ENCODE measurements at places on chromosomes 4 and X. TPM values are rescaled to one million over a fixed set of nuclear protein-coding genes. Genes with fewer than 3 reads are reported as not detected.

Gene ANK2
- 10.9 TPM for total RNA-seq

Gene ADGRG2
- total RNA-seq: 4.5 TPM

Gene PDGFC
- 63.3 TPM for total RNA-seq

DNA sequence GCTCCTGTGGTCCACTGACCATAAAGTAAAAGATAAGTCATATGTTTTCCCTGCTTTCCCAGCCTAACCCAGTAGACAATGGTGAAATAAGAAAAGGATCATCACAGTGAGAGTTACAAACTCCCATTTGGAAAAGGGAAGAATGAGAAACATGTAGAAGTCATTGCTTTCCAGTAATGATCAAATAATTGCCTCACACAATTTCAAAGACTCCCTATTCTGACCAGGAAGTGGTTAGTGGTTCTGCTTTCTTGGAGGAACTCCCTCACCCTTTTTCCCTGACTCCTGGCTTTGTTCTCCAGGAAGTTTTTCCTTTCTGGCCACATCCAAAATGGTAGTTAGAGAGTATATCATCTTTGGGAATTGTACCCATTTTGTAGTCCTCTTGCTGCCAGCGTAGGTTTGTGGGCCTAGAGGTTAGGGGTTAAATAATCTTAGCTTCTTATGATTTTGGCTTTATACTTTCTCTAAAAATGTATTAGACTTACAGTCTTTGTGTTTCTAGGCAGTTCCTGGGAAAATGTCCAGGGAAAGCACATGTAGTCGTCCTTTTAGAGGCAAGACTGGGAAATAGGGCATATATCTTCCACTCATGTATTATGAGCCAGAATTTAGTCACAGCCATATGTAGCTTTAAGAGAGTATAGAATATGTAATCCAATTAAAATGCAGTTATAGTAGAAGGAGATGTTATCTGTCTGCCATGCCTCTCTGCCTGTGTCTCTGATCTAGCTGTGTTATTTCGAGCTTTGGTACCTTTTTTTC lies 10.5 kb downstream of the VAMP7 start:
- H3K27ac ChIP-seq: no peak overlapping the region
- no peaks in the 10 kb centered on the region for H3K27me3 ChIP-seq
- H3K4me3 ChIP-seq: no peak overlapping the region
- H3K4me1 ChIP-seq: no peaks in the 10 kb centered on the region

DNA sequence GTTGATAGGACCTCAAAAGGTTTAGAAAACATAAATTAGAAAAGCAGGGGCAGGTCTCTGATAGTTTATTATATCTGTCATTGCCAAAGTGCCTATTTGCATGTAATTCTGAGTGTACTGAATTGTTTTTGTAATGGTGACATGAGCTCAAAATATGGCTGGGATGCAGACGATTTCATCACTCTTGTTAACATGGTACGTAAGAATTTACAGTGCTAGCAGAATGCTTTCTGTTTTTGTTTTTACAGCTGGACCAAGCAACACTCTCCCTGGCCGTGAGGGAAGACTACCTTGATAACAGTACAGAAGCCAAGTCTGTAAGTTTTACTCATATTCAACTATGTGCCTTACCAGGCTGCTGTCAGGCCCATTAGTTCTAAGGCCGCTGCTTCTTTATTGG lies 58.1 kb downstream of the PHEX start:
- peaks cover 2% of the 10 kb centered on the region for H3K4me1 ChIP-seq
- DNase-seq: no peak
- H3K27ac ChIP-seq: no peak overlapping the region
- no peak overlapping the region for H3K4me3 ChIP-seq

GRCh38 chrX:139287155-139287924 lies 243.2 kb upstream of the F9 start:
- no peaks in the 10 kb centered on the region for H3K36me3 ChIP-seq
- no peaks in the 10 kb centered on the region for H3K4me1 ChIP-seq
- peak; percentile 6 for DNase-seq

DNA sequence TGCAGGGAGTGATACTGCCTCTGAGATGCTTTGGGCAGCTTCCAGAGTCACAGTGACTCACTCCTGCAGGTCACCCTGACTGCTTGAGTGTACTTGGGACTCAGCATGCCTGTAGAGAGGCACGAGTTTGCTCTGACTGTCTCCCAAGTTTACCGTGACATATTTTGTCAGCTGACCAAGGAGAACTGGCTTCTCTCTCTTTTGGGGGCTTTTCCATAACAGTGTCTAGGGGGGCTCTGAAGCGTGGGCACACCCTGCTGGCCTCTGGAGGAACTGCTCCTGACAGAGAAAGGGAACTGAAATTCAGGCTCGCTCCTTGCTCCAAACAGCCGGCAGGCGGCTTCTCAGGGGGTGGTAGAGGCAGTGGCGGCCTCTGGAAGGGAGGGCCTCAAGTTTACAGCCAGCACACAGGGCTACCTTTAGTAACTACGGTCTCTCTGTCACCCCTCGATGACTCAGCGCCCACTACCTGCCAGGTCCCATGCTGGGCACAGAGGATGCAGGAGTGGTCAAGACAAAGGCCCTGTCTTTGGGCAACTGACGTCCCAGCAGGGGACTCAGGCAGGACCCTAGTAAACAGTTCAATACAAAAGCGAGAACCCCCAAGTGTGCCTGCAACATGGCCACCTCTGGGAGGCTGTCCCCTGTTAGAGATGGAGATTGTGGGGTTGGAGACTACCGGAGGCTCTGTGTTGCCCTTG lies 17.8 kb downstream of the ZNF185 start:
- peak; percentile 52 for DNase-seq
- no peak overlapping the region for H3K4me3 ChIP-seq
- H3K4me1 ChIP-seq: peaks cover 9% of the 10 kb centered on the region
- no peaks in the 10 kb centered on the region for H3K36me3 ChIP-seq
- no peaks in the 10 kb centered on the region for H3K27me3 ChIP-seq

- DNase-seq: no peak
- H3K36me3 ChIP-seq: no peaks in the 10 kb centered on the region
- no peak overlapping the region for H3K4me3 ChIP-seq
- peaks cover 48% of the 10 kb centered on the region for H3K4me1 ChIP-seq
- no peaks in the 10 kb centered on the region for H3K27me3 ChIP-seq
These were observed 19.7 kb downstream of the ZFX start for GRCh38 chrX:24169211-24169610.

GRCh38 chrX:41108007-41108406 lies 22.8 kb downstream of the USP9X start:
- H3K27ac ChIP-seq: no peak overlapping the region
- no peaks in the 10 kb centered on the region for H3K27me3 ChIP-seq
- peaks cover 9% of the 10 kb centered on the region for H3K4me1 ChIP-seq
- H3K4me3 ChIP-seq: no peak overlapping the region
- no peaks in the 10 kb centered on the region for H3K36me3 ChIP-seq

DNA sequence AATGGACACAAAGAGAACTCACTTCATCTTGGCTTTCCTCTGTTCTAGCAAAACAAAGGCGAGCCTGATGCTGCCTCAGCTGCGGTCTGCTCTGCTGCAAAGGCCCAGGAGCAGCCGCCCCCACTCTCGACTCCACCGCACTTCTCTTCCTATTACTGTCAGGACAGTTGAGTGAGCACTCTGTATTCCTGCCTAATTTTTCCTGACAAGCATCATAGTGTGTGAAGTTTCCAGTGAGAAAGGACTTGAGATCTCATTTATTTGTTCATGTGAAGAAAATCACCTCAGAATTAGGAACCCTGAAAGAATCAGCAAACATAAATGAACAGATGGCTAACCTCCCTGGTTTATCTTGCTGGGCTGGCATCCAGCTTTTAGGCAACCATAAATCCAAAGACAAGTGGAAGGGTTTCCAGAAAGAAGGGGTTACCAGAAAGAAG lies 15.6 kb downstream of the SCARB2 start:
- peak; percentile 62 for DNase-seq
- no peak overlapping the region for H3K4me3 ChIP-seq
- peak overlapping the region; percentile 74 for H3K27ac ChIP-seq
- H3K27me3 ChIP-seq: no peaks in the 10 kb centered on the region
- peaks cover 71% of the 10 kb centered on the region for H3K4me1 ChIP-seq
- no peaks in the 10 kb centered on the region for H3K36me3 ChIP-seq

DNA sequence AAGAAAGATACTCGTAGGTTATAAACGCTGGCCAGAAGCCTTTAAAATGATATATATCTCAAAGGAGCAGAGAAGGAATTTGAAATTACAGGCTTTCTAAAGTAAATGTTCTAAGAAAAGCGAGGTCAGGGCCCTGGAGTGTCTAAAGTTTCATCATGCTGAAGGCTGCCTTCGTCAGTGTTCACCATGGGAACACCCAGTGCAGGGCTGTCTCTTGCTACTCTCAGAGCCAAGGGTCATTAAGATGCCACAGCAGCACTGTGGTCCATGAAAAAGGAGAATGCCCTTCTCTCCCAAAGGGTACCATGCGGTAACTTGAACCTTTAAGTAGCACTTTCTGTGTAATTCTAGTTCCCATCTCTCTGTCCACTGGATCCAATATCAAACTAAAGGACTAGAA lies 174.5 kb upstream of the NWD2 start:
- no peak overlapping the region for H3K27ac ChIP-seq
- DNase-seq: no peak
- H3K36me3 ChIP-seq: no peaks in the 10 kb centered on the region
- no peak overlapping the region for H3K4me3 ChIP-seq
